Stimulated activated CD4-positive, alpha-beta T cell treated with anti-CD3 and anti-CD28 coated beads, Interleukin-15, amount 100 ng/mL, for 48 hours (primary cell): ENCODE measurements at places on chromosomes 2 and 18.

DNA sequence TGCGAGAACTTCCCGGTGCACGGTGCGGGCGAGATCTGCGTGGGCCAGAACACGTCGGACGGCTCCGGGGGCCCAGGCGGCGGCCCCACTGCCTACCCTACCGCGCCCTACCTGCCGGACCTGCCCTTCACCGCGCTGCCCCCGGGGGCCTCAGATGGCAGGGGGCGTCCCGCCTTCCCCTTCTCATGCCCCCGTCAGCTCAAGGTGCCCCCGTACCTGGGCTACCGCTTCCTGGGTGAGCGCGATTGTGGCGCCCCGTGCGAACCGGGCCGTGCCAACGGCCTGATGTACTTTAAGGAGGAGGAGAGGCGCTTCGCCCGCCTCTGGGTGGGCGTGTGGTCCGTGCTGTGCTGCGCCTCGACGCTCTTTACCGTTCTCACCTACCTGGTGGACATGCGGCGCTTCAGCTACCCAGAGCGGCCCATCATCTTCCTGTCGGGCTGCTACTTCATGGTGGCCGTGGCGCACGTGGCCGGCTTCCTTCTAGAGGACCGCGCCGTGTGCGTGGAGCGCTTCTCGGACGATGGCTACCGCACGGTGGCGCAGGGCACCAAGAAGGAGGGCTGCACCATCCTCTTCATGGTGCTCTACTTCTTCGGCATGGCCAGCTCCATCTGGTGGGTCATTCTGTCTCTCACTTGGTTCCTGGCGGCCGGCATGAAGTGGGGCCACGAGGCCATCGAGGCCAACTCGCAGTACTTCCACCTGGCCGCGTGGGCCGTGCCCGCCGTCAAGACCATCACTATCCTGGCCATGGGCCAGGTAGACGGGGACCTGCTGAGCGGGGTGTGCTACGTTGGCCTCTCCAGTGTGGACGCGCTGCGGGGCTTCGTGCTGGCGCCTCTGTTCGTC lies 1.7 kb downstream of the FZD7 start:
- no peak for DNase-seq

GRCh38 chr2:49255409-49255971 lies 101.2 kb upstream of the FSHR start:
- no peak for DNase-seq

DNA sequence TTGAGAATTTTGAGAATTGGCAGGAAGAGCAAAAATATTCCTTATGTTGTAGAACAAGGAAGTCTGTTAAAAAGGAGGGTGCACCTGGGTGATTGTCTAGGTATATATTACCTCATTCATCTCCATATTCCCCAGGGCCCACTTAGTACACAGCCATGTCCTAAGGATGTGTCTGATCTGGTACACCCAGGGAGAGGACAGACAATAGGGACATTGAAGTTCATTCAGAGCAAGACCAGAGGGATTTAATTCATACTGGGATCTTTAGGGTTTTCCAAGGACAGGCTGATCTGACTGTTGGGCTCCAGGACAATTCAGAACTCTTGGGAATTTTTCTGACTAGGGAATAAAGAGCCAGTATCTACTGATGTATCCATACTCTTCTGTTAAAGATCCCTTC lies 112.1 kb downstream of the PHLPP1 start:
- no peak for DNase-seq

- DNase-seq: no peak
Measured at GRCh38 chr2:234955091-234955591, 3.3 kb downstream of the SH3BP4 start.

GRCh38 chr2:25872134-25872533 lies 6.2 kb downstream of the ASXL2 start:
- no peak for DNase-seq

DNA sequence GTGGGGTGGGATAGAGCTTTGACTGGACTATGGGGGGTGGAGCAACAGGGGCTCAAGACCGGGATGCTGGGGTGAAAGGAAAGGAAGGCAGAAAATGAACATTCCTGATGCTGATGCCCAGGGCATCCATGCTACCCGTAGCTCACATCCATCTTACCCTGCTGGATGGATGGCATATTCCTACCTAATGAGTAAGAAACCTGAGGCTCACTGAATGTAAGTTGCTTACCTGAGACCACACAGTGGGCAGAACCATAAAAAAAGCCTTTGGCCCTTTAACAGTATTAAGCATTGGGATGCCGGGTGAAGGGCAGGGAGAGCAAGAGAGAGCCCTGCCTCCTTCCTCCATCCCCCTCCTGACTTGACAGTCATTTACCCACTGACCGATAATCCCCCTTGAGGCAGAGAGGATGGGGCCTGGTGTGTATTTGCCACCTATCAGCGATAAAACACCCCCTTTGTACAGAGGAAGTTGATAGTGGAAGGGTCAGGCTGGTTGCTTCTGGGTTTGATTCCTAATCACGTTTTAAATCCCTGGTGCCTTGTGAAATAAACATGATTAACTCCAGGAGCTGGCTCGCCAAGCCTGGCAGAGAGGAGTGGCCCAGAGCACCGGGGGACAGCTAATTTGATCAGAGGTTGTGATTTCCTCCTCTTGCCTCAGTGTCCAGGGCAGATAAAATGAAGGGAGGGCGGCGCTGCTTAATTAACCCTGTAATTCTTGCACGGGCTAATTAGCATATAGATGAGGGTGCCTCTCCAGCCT lies 105.9 kb upstream of the HS6ST1 start:
- no peak for DNase-seq

GRCh38 chr2:240569523-240569997 lies 1.3 kb downstream of the RNPEPL1 start:
- no peak for DNase-seq

DNA sequence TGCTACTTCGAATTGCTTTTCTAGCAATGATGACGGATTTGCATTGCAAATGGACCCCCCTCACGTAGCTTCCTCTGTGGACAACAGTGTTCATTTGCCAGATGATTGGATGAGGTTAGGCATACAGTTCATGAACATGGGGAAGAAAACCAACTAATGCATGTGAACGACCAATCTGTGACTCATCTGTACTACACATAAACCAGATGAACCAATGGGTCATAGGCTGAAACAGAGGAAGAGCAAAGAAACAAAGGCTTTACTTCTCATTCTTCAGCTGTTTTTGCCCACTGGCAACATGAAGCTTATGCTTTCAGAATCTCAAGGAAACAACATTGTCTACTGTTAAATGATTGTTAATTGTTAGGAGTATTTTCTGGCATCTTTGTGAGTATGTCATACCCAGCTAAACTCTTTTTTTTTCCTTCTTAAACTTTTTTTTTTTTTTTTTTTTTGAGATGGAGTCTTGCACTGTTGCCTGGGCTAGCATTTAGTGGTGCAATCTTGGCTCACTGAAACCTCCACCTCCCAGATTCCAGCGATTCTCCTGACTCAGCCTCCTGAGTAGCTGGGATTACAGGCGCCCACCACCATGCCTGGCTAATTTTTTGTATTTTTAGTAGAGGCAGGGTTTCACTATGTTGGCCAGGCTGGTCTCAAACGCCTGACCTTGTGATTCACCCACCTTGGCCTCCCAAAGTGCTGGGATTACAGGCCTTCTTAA lies 35.5 kb downstream of the EFEMP1 start:
- DNase-seq: no peak

GRCh38 chr18:29250843-29251242 lies 1073.9 kb upstream of the CDH2 start:
- no peak for DNase-seq

GRCh38 chr2:231169488-231169887 lies 28.9 kb upstream of the ARMC9 start:
- DNase-seq: no peak

DNA sequence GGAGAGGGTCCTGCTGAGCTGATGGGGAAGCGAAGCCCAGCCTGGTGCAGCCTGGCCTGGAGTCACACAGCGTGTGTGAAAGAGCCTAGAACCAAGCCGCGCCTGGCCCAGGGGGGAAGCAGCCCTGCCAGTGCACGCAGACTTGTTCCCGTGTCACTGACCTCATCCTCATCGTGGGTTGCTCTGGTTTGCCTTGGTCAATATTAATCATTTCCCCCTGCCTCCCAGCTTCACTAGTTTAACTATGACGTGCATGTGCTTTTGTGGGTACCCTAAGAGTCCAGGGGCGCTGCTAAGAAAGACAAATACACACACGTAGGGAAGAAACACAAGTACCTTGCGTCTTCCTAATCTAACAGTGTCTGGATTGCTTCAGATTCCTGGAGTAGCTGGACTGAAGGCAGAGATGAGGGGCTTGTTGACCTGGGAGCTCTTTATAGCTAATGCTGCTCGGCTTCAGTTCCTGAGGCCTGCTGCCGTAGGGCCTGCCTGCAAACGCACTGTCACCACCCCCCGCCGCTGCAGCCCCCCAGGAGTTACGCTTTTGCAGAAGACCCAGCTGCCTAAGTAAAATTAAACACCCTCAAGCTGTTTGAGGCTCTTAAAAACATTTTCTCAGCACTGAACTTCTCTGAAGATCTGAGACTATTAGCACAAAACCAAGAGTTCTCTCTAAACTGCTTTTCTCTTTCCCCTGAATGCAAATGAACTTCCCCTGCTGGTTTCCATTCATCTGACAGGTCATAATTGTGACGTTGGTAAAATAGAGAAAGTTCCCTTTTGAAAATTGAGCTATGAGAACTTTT lies 159.2 kb downstream of the FAM210A start:
- no peak for DNase-seq

DNA sequence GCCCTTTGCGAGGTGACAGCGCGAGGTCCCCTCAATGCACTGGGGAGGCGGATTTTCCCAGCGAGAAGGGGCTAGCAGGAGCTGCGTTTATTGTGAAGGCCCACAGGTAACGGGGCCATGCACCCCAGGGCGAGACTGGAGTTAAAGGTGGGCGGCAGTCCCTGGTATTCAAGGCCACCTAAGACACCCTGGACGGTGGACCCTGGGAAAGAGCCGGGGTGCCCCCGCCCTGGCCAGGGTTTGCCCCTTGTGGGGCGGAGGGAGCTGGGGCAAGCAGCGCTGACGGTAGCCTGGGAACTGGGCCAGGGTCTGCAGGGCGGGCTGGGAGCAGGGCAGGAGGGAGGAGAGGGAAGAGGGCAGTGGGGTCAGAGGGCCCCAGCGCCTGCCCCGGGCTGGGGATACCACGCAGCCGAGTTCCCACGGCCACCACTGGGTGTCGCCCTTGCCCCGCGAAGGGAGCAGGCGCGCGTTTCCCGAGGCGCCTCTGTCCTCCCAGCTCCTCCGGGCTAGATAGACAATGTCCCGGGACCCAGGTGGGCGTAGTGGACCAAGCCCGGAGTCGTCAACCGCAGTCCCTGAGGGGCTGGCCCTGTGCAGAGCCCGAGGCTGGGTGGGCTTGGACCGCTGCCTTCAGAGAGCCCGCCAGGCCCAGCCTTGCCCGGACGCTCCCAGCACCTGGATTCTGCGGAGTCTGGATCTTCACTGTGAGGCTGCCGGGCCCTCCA lies 80.2 kb downstream of the SMAD4 start:
- DNase-seq: peak; percentile 52

- DNase-seq: no peak
Measured at GRCh38 chr18:45621061-45621511, 5.8 kb downstream of the SLC14A2 start.

- no peak for DNase-seq
Measured at GRCh38 chr2:51919395-51919794, 887.5 kb upstream of the NRXN1 start.

DNA sequence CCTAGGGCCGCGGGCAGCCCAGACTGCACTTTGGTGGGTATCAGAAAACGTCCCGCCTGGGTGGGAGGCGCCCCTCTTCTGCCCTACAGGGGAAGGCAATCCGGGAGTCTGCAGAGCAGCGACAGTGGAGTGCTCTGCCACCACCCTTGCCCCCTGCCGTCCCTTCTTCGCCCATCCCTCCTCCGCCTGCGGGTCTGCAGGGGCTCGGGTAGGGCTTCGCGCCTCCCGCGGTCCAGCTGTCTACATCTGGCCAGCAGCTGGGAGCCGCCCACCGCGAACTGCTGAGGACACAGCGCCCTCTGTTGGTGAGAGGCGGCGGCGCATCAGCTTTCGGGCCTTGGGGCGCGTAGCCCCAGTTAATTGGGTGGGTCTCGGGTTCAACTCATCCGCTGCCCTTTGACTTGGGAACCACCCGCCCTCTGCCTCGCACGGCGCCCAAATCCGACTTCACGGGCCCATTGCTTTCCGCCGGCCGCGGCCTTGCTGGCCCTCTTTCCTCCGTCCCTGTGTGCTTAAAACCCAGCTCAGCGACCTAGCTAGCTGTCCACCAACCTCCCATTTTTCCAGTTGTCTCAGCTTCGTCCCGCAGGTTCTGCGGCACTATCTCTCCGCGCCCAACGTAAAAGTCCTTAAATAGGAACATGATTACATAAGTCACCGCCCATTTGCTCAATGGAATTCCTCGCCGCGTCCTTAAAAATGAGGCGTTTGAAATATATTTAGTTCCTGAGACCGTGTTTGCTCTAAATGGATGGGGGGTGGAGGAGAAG lies 17.6 kb downstream of the WNT10A start:
- peak; percentile 65 for DNase-seq

DNA sequence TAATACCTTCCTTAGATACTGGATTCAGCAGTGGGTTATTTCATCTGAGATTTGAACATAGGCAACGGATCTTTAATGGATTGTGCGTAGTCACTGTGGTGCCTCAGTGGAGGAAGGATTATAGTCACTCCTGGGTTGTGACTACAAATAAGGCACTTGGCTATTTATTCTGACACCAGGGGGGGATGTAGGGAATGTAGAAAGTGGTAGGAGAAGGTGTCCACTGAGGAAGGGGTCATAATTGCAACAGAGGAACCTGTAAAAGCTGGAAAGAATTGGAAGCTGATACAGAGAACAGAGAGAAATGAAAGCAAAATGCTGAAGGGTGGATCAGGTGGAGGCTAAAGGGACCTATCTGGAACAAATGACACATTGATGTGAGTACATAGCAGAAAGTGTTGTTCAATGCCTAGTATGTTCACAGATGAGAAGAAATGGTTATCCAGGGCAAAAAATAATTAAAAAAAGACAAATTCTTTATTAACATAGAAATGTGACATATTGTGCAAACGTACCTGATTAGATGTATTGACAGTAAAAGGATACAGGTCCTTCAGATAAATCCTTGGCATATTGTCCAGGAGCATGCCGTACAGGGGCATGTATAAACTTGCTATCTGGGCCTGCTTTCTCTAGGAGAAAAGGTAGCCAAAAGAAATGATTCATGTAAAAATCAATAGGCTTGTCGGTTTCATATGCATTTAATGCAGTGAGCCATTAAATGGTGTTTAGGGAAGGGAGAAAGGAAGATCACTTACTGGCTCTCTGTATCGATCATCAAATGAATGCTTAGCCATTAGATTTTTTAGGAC lies 91.2 kb upstream of the CCDC195 start:
- no peak for DNase-seq

DNA sequence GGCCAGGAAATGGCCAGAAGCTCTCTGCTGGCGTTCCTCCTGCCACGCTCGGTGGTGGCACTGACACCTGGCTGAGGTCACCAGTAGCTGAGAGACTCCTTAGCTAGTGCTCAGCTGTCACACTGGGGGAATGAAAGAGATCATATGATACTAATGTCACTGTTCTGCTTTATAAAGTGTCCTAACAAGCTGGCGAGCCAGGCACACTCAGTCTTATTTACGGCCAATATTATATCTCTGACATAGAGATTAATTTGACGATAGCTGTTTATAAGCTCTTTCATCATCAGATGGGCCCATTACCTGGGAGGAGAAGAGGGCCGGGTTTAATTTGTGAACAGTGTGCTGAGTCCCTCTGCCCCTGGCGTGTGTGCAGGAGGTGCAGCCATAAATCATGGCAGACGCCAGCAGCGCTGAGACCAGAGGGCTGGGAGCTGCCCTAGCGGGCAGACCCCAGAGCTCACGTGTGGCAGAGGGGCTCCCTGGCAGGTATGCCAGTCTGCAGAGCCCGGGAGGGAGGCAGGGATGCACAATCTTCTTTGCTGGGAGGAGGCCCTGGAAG lies 246.5 kb downstream of the HAUS1 start:
- DNase-seq: no peak
